NCI-H69 (cell line): ENCODE measurements at places on chromosomes 1 and 21.

DNA sequence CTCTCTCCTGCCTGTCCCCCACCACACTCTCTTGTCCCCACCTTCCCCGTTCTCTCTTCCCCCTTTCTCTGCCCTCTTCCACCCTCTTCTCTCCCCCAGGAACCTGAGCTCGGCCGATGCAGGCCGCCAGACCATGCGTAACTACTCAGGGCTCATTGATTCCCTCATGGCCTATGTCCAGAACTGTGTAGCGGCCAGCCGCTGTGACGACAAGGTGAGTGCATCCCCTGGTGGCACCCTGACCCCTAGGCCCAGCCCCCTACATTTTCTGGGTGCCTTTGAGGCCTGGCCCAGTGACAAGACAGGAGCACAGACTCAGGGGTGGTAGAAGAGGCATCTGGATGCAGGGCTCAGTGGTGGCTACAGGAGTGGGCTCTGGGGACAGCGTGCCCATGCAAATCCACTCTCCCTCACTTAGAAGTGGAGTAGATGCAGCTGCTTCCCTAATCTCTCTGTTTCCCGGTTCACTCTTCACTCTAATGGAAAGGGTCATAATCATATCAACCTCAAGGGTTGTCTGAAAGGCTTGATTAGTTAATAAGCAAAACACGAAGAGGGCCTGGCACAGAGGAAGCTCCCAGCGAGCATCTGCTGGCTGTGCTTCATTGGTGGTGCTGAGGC, 37.0 kb downstream of the PKP1 start:
- DNase-seq, result no peak

- DNase-seq, result no peak
Measured at GRCh38 chr21:31354604-31355443, 10.8 kb upstream of the TIAM1 start.

GRCh38 chr1:2985067-2985561, 36.2 kb upstream of the ACTRT2 start:
- DNase-seq, result no peak

- peak; percentile 45 for DNase-seq
Measured at GRCh38 chr1:52365071-52365745, 797 bp downstream of the CC2D1B start.

GRCh38 chr21:37974081-37974480, 57.8 kb upstream of the KCNJ6 start:
- DNase-seq, result no peak

DNA sequence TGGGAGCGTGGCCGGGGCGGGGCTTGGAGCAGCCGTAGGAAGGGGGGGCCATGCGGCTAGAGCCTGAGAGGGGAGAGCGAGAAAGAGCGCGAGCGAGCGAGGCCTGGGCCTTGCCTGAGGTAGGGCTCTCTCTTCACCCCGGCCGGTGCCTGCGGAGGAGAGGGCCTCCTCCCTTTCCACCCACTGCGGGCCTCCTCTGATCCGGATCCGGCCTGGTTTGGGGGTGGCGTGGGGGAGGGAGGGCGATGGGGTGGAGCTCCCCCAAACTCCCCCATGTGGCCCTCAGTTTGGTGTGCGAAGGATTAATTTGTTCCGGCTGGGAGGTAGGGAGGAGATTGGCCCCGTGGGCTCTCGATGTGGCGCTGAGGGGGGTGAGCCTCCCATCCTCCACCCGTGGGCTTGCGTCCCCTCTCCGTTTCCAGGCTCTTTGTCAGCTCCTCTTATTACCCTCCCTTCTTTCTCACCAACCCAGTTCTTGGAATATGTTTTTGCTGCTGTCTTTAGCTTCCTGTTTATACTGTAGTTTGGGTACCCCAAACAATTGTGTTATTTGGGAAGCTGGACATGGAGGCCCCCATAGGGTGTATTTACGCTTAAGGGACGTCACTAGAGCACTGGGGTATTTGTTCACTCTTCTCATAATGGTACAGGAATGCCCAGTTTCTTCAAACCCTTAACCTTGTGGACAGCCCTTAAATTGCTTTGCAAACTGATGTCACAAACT, 685 bp downstream of the UBAP2L start:
- peak; percentile 75 for DNase-seq

- DNase-seq, result no peak
Measured at GRCh38 chr1:67653304-67653703, 31.7 kb upstream of the GADD45A start.

DNA sequence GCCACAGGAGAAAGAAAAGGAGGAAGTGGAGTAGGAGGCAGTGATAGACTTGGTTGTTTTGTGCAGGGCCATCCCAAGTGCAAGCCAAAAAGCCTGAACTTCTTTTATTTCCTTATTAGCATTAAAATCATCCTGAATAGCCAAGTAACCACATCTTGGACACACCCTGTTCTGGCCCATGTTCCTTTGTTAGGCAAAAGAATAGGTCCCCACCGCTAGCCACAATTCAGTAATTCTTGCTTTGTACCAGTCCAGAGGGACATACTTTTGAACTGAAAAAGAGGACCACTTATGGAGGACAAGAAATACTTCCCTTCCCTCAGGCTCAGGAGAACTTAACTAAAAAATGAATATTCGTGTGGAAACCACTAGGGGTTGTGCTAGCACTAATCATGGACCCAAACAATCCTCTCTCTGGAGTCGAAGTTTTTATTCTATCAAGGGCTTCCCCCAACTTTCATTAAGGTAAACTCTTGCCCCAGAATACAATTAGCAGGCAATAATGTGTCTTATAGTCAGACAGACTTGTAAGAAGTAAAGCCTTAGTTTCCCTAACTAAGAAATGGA, 19.4 kb downstream of the TNFSF4 start:
- DNase-seq, result no peak

DNA sequence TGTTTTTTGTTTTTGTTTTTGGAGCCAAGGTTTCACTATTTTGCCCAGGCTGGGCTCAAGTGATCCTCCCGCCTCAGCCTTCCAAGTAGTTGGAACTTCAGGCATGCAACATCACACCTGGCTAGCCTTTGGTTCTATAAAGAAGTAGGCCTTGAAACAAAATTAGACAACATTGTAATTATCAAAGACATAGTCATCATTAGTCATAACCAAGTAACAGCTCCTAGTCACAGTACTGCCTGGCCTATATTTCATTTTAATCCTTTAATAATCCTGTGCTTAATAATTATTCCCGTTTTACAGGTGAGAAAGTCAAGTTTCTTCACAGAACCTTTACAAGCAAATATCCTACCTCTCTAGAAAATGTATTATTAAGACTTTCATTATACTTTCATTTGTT, 52.3 kb upstream of the TBX15 start:
- DNase-seq, result no peak

GRCh38 chr1:206439205-206439604, 31.1 kb upstream of the IKBKE start:
- DNase-seq, result peak; percentile 57

- no peak for DNase-seq
Measured at GRCh38 chr1:199123615-199124014, 484.8 kb downstream of the PTPRC start.

DNA sequence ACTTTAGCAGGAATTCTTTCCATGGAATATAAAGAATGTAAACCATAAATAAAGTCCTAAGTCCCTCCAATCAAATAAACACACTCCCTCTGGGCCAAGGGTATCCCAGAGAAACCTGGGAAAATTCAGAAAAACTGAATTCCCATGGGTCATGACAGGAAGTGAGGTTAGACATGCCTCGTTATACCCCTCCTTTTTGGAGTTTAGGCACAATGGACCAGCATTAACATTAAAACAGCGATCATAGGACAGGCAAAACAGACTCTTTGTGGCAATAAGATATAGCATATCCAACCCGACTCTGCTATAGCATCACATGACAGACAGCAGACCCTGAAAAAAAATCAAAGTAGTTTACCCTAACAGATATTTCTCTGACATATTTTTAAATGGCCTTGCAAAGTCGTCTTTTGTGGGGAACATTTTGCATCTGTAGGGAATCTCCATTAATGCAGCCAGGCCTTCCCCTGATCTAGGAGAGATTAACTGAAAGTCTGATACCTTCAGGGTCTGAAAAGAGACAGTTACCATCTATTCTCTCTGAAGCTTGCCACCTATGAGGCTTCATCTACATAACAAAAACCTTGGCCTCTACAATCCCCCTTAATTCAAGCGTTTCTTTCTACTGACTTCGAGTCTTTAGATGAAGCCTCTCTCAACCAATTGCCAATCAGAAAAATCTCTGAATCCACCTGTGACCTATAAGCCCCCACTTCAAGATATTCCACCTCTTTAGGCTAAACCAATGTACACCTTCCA, 143.0 kb upstream of the KCNK1 start:
- DNase-seq, result no peak

GRCh38 chr1:55441489-55441888, 226.3 kb upstream of the USP24 start:
- no peak for DNase-seq

- peak; percentile 51 for DNase-seq
Measured at GRCh38 chr1:232428786-232429530, 201.0 kb downstream of the SIPA1L2 start.
